ENCODE measurements at places on chromosomes 1 and 21.

DNA sequence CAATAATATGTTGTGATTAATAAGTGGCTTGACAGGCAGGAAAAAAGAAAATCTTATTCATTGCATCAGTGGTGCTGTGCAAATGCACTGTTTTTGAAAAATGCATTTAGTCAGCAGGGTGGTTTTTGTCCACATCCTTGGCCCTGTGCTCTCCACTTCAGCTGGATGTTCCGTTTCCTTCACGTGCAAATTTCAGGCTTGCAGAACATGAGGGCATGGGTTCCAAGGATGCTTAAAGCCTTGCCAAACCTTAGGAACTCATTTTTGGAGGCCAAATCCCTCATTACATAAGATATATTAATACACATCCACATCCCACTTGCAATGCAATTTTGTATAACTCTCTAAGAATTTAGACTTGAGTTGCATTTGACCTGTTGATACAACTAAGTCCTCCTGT, 410.1 kb downstream of the PRDM2 start:
- no peak for DNase-seq

GRCh38 chr1:167344615-167345385, 124.1 kb downstream of the POU2F1 start:
- no peak for DNase-seq

DNA sequence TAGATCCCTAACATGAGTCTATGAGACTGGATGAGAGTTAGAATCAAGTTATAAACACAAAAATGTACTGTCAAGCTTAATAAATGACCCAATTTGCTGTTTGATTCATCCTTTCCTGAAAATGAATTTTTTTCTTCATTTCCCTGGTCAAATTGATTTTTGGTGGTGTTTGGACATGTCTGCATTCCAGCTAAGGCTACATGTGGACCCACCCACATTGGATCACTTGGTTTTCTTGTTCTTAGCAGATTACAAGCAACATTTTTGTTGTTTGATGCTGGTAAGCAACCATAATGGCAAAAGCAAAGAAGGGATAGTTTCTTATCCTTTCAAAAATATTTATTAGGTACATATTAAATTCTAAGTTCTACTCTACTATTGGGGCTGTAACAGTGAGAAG, 181.1 kb downstream of the NEK7 start:
- no peak for DNase-seq

DNA sequence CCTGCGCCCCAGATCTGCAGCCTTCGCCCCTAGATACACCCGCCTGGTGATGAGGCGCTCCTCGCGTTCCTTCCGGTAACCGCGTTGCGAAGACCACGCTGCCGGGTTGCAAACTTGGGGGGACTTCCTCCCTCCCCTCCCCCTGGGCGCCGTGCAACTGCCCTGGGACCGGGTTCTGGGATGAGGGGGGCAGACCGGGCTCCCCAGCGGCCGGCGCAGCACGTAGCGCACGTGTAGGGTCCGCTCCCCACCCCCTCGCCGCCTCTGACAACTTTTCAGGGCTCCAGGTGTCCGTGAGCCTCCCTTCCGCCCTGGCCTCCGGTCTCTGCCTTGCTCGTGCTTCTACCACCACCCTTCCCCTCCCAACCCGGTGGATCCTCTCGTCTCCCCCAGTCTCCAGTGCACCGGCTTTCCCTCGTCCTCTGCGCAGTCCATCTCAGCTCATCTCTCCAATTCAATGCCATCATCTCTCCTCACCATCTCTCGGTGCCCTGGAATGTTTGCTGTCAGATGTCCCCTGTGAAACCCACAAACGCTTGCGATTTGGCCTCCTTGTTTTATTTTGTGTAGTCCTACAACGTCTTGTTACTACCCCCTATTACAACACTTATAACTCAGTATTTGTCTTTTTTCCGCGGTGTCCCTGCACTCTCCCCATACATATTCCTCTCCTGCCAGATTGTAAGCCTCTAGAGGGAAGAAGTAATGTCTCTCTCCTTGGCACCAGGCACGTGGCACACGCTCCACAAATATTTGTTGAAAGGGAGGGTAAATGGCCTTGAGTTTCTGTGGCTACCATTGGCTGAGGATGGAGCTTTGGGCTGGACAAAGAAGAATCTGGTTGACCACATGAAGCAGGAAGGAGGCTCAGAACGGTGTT, 782 bp downstream of the PCAT6 start:
- no peak for DNase-seq

- no peak for DNase-seq
Measured at GRCh38 chr1:10380594-10381275, 18.1 kb upstream of the PGD start.

GRCh38 chr21:35154788-35155187, 105.7 kb upstream of the RUNX1 start:
- no peak for DNase-seq

DNA sequence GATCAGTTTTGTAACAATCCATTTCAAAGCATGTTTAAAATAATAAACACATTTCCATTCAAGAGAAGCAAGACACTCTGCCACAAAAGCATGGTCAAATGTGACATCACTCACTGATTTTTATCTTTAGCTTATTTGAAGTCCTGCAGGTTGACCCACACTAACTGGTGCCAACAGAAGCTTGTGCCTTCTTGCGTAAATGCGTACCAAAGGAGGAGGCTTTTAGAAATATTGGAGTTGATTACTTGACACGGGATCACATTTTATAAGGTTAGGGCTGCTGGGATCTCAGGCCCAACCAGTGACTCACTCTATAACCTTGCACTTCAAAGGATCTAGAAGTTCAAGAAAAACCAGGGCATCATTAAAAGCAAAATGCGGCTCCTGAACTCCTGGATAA, 203.6 kb downstream of the PCP4 start:
- DNase-seq, result no peak

GRCh38 chr1:38178216-38178615, 131.6 kb upstream of the POU3F1 start:
- no peak for DNase-seq

GRCh38 chr1:201016211-201016651, 7.3 kb downstream of the KIF21B start:
- no peak for DNase-seq

- DNase-seq, result no peak
Measured at GRCh38 chr1:177235350-177235749, 64.6 kb downstream of the BRINP2 start.

DNA sequence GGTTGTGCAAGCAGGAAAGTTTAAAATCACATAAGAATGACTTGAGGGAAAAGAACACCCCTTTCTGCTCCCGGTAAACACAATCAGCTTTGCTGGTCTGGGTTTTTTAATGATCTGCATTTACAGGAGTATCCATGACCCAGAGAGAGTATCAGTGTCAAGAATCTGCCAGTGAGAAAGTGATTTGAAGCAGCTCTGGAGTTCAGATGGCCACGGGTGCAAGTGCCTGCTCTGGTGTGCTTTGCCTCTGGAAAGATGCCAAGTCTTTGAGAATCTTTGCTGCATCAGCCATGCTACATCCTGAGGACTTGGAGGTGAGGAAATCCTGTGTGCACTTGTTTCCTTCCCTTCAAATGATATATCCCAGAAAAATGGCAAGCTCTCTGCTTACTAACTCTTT, 18.6 kb upstream of the MYSM1 start:
- DNase-seq, result no peak

DNA sequence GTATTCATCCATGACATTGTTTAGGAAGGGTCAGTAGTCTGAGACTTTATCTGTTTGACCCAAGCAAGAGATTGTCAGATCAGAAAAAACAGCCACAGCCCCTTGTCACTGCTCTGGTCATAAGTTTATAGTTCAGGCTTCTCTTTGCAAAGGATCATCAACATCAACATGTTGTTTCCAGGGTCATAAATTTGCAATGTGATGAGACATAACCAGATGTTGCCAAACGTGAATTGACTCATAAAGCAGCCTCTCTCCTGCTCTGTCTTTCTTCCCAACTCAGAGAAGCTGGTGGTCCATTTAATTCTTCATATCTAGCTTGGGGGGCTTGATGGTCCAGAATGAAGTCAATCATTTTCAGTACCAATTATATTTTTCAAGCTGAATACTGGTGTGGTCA, 507.2 kb upstream of the PBX1 start:
- DNase-seq, result no peak

GRCh38 chr1:225697428-225697827, 44.5 kb upstream of the ENAH start:
- no peak for DNase-seq

- DNase-seq, result no peak
Measured at GRCh38 chr1:205480349-205480985, 24.0 kb upstream of the CDK18 start.

- no peak for DNase-seq
Measured at GRCh38 chr1:53835491-53835890, 2.6 kb downstream of the NDC1 start.

DNA sequence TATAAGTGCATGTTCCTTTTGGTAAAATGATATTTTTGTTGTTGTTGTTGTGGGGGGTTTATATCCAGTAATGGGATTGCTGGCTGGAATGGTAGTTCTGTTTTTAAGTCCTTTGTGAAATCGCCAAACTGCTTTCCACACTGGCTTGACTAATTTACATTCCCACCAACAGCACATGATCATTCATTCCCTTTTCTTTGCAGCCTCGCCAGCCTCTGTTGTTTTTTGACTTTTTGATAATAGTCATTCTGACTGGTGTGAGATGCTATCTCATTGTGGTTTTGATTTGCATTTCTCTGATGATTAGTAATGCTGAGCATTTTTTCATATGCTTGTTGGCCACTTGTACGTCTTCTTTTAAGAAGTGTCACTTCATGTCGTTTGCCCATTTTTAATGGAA, 188.5 kb upstream of the CHRM3 start:
- no peak for DNase-seq

DNA sequence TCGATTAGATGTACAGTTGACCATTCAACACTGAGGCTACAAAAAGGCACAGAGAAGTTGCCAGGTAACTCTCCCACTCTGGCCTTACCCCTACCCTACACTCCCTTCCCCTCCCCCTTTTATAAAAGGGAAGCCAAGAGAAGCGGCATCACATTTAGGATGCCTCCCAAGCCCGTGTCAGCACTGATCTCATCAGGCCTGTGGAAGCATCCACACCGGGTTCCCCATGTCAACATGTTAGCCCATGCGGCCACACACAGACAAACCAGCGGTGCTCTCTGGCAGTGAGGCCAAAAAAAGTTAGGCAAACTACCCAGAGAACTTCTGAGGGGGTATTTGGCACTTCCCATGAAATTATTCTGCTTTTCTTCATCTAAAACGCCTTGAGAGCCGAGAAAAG, 29.9 kb downstream of the BCAR3 start:
- DNase-seq, result no peak

DNA sequence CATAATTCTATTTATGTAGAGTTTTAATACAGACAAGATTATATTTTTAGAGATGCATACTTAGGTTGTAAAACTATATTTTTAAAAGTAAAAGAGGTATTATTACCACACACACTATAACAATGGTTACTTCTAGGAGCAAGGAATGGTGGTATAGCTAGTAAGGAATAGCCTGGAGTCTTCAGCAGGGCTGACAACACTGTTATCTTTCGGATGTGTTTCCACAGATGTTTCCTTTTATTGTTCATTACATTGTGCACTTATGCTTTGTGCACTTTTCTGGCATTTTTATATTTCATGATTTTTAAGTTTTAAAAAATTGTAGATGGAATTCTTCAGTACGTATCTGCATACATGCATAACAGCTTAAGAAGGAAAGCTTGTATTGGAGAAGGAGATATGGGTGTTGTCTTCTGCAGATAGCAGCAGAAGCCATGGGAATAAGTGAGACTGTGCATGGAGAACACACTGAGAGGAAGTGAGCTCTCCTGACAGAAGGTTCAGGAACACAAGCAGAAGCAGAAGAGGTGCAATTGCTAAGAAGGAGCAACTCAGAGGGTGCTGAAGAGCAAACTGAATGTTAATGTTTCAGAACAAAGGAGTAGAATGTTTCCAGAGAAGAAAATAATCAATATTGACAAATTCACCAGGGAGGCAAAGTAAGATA, 91.8 kb downstream of the UCHL5 start:
- DNase-seq, result no peak

- DNase-seq, result no peak
Measured at GRCh38 chr1:27122652-27123051, 32.3 kb downstream of the SLC9A1 start.

- peak; percentile 48 for DNase-seq
Measured at GRCh38 chr1:223363057-223363855, 720 bp downstream of the SUSD4 start.

DNA sequence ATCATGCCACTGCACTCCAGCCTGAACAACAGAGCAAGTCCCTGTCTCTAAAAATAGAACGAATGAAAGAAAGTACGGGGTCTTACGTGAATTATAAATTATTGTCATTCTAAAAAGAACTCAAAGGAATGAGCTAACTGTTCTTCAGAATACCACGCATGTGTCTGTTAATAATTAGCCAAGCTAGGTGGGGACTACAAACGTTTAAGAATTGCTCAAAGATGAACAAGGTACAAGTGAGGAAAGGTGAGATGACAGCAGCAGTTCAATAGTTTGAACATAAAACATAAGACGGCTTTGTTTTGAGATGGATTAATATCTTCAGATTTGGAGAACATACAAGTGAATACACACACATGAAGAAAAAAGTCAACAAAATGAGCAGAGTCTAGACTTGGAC, 79.6 kb downstream of the UBR4 start:
- no peak for DNase-seq

GRCh38 chr1:4055294-4055967, 155.4 kb upstream of the C1orf174 start:
- DNase-seq, result no peak

GRCh38 chr1:93194231-93194990, 13.9 kb downstream of the CCDC18 start:
- DNase-seq, result no peak

DNA sequence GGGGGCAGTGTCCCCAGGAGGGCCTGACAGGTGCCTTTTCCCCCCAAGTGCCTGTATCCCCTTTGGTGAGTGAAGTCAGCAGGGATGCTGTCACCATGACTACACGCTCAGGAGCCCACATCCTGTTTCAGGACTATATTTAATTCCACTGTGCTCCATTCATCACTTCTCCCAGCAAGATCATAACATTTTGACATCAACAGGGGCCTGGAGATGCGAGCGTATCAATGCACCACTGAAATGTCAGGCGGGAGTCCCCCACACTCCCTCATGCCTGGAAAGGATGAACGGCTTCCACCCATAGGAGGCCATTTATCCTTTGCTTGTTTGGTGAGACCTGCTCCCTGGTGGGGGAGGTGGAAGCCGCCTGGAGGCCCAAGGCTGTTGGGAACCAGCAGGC, 119.1 kb downstream of the PTPRU start:
- DNase-seq, result no peak

DNA sequence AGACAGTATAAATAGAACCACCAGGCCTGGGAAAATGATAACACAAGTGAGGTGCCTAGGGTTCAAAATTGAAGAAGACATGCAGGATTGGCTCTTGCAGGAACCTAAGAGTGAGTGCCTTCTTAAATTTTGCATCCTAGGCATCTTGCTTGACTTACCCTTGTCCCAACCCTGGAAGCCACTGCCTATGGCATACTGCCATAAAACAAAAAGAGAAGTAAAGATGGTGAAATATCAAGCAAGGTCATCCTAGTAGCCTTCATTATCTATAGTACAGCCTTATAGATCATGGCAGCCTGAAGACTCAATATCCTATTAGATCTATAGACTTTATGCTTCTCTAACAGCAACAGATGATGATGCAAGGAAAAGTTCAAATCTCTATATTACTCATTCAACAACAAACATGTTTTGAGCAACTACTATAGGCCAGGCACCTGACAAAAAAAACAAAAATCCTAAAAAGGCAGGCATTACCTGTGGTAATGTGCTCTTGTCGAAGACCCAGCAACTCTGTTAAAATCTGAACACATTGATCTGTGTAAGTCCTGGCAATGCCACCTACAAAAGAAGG, 6.3 kb downstream of the AP4B1 start:
- no peak for DNase-seq

Measured in NCI-H1694 treated with DMSO at 0.1 percent for 48 hours (cell line).